Skeletal muscle tissue (tissue), 5 donors: ENCODE measurements at places on chromosomes 1 and 21. TPM values are rescaled to one million over a fixed set of nuclear protein-coding genes. Genes with fewer than 3 reads are reported as not detected.

CD244 gene
- 1.6 TPM for total RNA-seq

PAX7 gene
- 13.0 TPM for total RNA-seq

MORC3 gene
- 104 TPM for total RNA-seq

CAMSAP2 gene
- total RNA-seq, result 23.0 TPM

OR2T29 gene
- total RNA-seq, result not detected

LYPD8 gene
- total RNA-seq, result not detected

VTCN1 gene
- not detected for total RNA-seq

USH2A gene
- total RNA-seq, result 0.52 TPM

VSIG8 gene
- total RNA-seq, result not detected
